ENCODE measurements at places on chromosomes 5 and 9. TPM values are rescaled to one million over a fixed set of nuclear protein-coding genes. Genes with fewer than 3 reads are reported as not detected.

THBS4 gene
- 14.5 TPM for polyA plus RNA-seq

DNA sequence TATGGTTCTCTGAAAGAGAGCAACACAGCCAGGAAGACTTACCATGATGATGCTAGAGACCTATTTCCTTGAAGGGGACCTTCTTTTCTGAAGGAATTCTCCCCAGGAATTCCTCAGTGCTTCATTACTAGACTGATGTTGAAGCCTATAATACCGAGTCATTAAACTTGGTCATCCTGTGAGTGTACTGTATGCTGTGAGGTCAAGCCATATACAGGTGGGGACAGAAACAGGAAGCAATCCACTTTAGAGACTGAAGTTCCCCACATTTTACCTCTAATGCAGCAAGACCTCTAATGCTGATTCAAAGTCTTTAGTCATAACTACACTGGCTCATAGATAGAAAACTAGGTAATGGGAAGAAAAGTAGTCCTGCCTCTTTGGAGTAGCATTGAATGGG lies 77.1 kb upstream of the RASEF start:
- no peak for DNase-seq

BTNL3 gene
- polyA plus RNA-seq: 0.10 TPM

ZNF483 gene
- polyA plus RNA-seq: 3.5 TPM

AIF1L gene
- polyA plus RNA-seq: 384 TPM

TEX48 gene
- polyA plus RNA-seq: not detected
